ENCODE measurements at places on chromosomes 13 and 19.
A peak's percentile ranks its signal among the peaks of the same experiment; 100 is the strongest.

DNA sequence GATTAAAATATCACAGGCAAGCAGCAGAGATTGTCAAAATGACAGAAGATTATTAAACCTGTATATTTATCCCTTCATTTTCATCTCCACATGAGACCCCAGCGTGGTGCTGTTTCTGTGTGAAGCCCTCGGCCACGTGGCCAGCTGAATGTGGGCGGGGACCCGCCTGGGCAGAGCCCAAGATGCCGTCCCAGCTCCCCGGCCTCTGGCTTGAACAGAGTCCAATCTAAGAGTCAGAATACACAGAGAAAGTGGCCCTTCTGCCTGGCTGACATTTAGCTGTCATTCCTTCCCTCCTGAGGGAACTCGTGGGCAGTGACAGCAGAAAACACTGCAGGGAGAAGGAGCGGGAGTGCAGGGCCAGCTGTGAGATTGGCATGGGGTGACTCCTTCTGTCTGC is 34.9 kb upstream of the UQCRFS1 start:
- DNase-seq: no peak

- DNase-seq: peak; percentile 52
Measured at GRCh38 chr13:111429064-111429558, 108.7 kb downstream of the TEX29 start.

GRCh38 chr13:33441015-33441414 is 155.5 kb upstream of the STARD13 start:
- DNase-seq: no peak

DNA sequence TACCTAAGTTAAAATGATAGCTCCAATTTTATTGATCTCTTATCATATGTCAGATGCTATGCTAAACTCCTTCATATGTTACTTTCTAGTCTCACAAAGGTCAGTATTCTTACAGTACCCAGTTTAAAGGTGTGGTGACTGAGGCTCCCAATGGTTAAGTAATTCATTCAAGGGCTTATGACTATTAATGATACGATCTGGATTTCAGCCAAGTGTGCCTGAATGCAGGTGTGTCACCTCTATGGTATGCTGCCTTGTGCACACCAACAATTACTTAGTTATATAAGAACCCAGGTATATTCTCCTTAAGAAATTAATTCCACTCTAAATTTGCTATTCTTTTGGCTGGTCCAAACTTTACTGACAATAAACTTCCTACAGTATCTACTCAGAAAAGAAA is 84.6 kb upstream of the TRPC4 start:
- no peak for DNase-seq

DNA sequence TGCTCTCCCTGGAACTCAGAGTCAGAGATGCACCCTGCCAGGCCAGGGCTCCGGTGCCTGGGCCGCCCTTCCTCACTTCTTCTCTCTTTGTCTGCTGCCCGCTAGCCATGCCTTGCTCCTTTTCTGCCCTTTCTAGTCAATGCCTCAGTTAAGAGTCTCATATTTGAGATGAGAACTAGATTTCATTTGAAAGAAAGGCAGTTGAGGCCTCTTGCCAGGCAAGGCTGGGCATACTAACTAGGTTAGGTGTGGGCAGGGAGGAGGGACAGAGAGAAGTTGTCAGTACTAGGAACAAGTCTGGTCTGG is 341.6 kb downstream of the DNAJC15 start:
- DNase-seq: no peak

All from germinal center (tissue), 1 donor.